NCI-H2081 treated with DMSO at 0.1 percent for 48 hours (cell line): ENCODE measurements at places on chromosomes 5 and 9.

GRCh38 chr5:5340206-5340729 is 82.2 kb upstream of the ICE1 start:
- no peak for DNase-seq

DNA sequence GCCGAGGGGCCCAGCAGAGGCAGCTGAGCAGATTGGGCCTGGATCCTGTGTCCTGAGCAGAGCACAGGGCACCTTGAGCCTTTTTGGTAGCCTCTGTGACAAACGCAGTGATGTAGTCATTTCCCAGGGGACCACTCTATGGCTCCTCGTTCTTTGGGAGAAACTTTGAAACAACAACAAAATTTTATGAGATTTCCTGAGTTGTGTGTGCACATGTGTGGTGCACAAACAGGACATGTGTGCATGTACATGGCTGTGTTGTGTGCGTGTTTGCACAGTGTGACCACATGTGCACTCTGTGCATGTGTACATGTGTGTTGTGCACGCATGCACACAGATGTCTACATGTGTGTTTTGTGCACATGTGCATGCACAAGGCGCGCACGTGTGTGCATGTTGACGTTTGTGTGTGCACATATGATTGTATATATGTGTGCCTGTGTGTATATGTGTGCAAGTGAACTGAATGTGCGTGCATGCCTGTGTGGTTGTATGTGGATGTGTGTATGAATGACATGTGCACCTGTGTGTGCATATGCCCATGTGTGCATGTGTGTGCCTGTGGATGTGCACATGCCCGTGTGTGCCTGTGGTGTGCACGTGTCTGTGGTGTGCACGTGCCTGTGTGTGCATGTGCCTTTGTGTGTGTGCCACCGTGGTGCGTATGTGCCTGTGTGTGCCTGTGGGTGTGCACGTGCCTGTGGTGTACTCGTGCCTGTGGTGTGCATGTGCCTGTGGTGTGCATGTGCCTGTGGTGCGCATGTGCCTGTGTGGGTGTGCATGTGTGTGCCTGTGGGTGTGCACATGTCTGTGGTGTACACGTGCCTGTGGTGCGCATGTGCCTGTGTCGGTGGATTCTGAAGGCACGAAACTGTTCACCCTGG is 221.6 kb downstream of the CACNA1B start:
- DNase-seq, result no peak

DNA sequence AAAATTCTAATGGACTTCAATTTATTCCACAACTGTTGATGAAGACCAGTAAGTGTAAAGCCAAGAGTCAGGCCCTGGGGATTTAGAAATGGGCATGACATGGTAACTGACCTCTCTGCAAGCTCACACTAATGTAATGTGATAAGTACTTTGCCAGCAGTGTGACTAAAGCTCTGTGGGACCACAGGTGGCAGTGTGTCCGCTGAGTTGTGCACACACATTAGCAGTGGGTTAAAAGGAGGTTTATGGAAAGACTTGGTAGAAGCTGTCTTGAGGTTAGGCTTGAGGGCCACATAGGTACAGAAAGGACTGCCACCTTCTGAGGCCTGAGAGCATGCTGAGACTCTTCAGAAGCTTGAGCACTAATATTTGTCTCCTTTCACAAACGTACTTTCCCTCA is 67.6 kb downstream of the UBAP1 start:
- no peak for DNase-seq

DNA sequence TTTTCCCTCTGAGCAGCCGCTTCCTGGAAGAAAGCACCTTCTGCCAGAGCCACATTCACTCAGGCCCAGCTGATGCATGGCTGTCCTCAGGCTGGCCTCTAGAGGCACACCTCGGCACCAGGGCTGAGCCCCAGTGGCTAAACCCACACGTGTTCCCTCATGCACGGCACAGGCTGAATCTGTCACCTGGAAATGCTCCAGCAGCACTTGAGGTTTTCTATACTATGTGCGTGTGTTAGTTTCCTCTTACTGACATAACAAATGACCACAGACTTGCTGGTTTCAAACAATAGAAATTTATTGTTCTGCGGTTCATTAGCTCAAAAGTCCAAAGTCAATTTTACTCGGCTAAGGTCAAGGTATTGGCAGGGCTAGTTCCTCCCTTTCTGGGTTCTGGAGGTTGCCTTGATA is 141.4 kb downstream of the LRRC70 start:
- no peak for DNase-seq

DNA sequence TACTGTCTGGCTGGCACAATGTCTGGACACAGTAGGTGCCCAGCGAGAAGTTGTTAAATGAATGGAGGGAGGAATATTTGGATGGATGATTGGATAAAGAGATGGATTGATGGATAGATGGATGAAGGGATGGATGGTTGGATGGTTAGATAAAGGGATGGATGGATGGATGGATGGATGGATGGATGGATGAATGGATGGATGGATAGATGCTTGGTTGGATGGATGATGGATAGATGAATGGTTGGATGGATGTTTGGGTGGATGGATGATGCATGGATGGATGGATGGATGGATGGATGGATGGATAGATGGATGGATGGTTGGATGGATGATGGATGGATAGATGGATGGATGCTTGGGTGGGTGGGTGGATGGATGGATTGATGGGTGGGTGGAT is 90.4 kb downstream of the UBE2QL1 start:
- DNase-seq, result no peak

GRCh38 chr5:155833287-155833686 is 493.7 kb upstream of the SGCD start:
- no peak for DNase-seq

GRCh38 chr5:159630545-159630944 is 285.7 kb upstream of the ADRA1B start:
- no peak for DNase-seq

DNA sequence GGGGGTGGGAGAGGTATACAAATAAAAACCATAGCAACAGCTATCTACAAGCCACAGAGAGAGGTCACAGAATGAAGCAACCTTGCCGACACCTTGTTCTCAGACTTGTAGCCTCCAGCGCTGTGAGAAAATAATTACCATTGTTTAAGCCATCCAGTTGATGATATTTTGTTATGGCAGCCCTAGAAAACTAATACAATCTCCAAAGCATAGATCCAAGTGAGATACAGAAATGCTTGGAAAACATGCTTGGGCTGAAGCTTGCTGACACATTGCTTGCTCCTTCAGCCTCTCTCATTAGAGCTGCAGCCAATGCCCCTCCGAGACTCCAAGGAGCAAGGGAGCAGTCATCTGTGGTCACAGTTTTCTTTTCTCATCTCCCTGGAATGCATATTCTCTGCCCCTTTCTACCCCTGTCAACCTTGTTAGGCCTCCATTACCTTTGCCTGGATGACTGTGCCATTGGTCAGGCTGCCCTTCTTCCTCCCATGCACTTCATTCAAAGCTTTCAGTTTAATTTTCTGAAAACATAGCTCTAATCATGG is 401.4 kb upstream of the KLF4 start:
- DNase-seq, result no peak

DNA sequence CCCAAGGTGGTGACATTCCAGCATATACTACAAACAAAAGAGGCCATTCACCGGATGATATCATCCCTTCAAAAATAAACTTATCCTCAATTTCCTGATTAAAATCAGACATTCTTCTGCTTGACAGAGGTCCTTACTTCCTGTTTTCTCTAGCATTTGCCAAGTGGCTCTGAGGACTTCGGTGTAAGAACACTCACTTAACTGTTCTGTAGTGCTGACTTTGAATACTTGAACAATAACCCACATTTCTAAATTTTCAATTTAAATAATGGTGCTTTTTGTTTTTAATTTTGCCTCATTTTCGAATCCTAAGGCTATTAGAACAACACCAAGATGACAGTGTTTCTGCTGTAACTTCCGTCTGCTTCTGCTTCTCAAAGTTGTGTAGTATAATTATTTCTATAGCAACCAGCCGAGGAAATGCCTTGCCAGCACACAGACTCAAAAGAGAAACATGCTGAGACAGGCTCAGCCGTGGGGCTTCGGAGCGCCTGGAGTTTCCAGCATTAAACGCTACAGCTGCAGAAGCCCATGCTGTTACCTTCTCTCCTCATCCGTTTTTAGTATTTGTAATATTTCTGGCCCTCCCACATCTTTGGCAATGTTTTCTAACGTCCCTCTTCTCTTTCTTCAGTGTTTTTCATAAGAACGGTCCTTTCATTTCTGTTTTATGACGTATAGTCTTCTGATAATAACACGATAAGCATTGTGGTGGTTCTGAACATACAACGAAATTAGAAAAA is 19.5 kb upstream of the ANXA1 start:
- peak; percentile 63 for DNase-seq

DNA sequence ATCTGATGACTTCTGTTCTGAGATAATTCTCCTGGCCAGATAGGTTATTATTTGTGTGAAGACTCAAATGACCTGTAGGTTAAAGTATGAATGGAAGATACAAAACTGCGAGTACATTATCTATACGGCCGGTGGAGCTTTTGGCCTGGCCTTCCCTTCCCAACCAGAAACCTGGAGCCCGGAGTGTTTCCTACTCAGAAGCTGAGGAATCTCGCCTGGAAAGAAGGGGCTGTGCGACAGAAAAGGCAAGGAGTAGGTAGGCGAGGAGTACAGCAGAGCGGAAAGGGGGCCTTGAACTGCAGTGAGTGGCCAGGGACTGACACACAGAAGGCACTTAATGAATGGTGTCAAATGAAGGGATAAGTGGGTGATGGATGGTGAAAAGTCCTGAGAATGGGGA is 34.6 kb downstream of the ANGPTL2 start:
- DNase-seq, result no peak

DNA sequence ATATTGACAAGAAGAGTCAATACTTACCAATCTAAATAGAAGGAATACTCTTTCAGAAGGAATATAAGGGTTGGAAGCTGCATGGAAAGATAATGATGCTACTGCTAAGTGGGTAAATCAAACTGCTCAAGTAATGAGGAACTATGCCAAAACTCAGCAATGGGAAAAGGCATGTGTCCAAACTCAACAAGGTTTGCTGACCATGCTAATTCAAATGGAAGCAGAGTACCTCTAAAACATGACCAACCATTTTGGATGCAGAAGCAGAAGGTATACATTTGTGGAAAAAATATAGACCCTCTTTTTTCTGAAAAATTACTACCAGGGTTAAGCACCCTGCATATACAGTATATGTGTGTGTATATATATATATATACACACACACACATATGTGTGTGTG is 21.1 kb downstream of the TMEM232 start:
- no peak for DNase-seq

DNA sequence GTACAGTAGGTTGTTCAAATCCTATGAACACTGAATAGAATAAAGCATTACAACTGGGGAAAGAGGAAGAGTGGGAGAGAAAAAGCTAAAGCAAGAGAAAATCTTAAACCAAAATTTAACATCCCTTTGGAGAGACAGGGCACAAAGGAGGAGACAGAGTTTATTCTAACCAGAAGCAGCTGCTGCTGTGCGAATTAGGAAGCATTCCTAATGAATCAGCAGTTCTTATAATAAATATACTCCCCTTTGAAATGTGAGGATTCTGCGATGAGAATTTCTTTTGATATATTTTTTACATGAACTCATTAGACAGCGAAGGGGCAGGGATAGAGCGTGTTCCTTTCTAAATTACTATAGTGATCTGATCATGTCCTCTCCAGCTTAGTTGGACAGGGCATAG is 233.4 kb downstream of the DENND1A start:
- no peak for DNase-seq

- DNase-seq, result no peak
Observed at GRCh38 chr5:40413743-40414142, 266.0 kb upstream of the PTGER4 start.

GRCh38 chr5:143509758-143510221 is 106.3 kb upstream of the NR3C1 start:
- DNase-seq, result no peak

DNA sequence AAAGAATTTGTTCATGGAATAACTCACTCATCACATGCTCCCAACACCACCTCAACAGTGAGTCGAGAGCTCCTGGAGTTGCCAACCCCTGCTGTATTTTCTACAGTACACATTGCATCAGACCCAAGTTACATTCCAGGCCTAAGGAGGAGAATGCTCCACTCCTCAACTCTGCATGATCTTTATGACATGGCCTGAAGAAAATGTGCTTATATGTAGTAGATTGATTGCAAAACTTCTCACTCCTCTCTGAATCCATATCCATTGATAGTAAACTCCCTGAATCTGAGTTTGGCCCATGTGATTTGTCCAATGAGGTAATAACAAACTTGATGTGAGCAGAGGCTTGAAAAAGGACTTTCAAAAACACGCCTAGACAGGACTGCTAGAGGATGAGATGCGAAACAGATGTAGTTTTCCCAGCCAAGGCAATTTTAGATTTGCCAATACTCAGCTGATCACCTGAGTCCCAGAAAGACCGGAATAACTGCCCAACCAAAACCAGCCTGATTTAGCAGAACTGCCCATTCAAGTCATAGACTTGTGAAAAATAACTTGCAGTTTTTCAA is 29.0 kb upstream of the PAPPA start:
- DNase-seq, result no peak

- DNase-seq, result no peak
Observed at GRCh38 chr9:89052470-89053097, 61.3 kb downstream of the S1PR3 start.

GRCh38 chr5:63233911-63234310 is 655.3 kb downstream of the LRRC70 start:
- no peak for DNase-seq

DNA sequence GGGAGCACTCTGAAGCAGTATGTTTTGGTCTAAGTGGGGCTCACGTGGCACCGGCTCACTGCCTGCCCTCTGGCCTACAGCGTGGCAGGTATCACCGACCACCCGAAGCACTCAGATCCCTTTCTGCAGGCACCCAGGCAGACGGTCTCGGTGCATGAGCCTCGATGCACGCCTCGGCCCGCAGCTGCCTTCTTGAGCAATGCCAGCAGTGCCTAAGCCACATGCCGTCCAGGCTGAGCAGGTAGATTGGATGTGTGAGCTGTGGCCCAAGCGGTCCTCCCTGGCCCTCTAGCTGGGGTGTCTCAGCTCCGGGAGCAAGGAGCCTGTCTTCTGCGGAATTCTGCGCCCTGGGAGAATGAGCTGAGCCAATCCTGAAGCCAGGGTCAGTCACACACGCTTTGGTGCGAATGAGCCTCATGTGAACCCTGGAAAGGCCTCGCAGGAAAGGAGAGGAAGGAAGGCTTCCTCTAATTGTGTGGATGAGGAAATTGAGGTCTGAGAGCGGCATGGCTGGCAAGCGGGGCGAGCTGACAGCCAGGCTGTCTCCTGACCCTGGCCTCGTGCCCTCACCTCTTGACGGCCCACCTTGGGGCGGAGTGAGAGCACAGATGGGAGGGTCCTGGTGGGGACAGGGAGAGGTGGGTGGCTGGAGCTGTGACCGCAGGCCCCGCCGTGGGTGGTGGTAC is 14.4 kb downstream of the RXRA start:
- DNase-seq, result no peak

GRCh38 chr5:177427919-177428573 is 1.6 kb downstream of the GRK6 start:
- no peak for DNase-seq
